ENCODE measurements at places on chromosomes 6 and 20.
A peak's percentile ranks its signal among the peaks of the same experiment; 100 is the strongest.

GRCh38 chr6:13666194-13667105, 45.2 kb downstream of the RANBP9 start:
- no peak for DNase-seq

DNA sequence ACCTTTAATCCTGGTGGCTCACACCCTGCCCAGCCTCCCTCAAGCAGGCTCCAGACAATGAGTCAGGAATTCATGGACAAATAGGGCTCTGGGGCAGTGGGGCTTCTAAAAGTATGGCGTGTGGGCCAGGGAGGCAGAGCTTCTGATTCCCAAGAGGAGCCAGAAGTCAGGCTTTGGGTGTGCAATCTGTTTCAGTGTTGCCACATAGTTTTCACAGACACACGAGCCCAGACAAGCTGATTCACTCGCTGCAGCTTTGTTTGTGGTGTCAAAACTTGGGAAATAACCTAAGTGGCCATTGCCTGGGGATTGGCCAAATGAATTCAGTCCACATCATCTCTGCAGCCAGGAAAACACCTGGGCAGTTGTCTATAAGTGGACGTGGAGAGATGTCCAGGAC, 9.2 kb downstream of the PEDS1 start:
- DNase-seq = no peak

- no peak for DNase-seq
Measured at GRCh38 chr6:124066946-124067552, 263.4 kb downstream of the NKAIN2 start.

DNA sequence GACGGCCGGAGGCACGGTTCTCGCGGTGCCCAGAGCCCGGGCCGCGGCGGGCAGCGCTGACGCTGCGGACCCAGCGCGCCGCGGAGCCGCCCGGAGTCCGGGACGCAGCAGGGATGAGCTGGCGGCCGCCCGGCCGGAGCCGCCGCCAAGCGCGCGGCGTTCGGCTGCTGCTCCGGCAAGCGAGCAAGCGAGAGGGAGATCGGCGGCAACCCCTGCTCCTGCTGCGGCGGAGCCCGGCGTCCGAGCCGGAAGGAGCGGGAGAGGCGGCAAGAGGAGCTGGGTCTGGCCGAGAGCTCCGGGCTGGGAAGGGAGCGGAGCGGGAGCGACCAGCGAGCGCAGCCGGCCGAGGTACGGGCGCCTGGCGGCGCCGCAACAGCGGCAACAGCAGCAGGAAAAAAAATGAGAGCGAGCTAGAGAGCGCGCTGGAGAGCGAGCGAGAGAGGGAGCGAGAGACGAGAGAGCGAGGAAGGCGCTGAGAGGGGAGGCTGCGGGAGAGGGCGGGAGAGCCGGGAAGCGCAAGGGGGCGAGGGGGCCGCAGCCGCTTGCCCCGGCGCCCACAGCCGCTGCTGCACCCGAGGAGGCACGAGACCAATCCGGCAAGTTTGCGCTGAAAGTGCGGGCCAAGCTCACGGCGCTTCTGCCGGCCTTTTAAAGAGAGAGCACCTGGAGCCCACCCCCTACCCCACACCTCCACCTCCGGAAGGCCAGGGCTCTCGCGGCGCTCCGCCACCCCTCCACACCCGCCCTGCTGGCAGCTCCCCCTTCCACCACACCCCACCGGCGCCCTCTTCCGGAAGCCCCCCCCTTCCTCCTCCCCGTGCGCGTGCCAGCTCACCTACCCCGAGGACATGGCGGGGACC, 496 bp downstream of the GRM4 start:
- DNase-seq = peak; percentile 30

- no peak for DNase-seq
Measured at GRCh38 chr6:136599329-136600011, 49.2 kb upstream of the MAP7 start.

DNA sequence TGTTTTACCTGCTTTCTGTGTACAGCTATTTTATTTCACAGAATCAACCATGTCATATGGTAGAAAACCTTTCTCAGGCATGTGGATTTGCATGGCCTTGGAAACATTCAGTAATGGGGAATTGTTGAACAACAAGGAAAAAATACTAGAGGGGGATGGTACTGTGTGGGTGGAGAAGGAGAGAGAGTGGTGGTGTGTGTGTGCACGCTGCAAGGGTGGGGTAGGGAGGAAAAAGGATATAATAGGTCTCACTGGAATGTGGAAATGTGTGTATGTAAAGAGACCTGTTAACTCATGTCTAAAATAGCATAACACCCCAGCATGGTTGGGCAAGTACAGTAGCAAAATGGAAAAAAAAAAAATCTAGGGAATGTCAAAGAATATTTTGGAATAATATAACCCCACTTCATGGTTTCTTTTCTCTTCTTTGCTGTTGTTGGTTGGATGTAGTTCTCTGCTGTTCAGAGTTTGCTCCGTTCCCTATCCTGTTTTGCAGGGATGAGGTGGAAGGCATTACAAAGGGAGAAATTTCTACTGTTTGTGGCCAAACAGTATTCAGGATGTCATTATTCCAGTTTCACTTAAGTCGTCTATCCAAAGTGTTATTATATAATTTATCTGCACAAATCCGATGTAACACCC, 93.9 kb upstream of the CITED2 start:
- no peak for DNase-seq

DNA sequence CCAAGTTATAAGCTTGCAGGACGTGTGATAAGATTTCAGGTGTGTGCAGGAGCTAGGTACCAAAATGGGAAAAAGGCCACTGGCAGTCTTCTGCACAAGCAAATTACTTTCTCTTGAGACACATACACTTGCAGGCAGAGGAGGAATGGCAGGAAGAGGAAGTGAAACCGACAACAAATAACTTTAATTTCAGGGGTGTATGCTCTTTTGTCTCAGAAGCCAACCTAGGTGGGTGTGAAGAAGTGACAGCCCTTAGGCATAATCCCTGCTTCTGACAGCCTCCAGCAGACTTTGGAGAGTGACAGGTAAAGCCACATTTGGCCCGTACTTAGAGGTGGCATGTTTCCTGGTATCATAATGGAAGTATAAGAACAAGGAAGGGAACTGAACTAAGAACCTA, 118.8 kb upstream of the TRAF3IP2 start:
- no peak for DNase-seq

GRCh38 chr6:149563203-149563927, 2.8 kb upstream of the GINM1 start:
- DNase-seq = no peak

- peak; percentile 79 for DNase-seq
Measured at GRCh38 chr6:149028767-149029405, 282.1 kb downstream of the UST start.

DNA sequence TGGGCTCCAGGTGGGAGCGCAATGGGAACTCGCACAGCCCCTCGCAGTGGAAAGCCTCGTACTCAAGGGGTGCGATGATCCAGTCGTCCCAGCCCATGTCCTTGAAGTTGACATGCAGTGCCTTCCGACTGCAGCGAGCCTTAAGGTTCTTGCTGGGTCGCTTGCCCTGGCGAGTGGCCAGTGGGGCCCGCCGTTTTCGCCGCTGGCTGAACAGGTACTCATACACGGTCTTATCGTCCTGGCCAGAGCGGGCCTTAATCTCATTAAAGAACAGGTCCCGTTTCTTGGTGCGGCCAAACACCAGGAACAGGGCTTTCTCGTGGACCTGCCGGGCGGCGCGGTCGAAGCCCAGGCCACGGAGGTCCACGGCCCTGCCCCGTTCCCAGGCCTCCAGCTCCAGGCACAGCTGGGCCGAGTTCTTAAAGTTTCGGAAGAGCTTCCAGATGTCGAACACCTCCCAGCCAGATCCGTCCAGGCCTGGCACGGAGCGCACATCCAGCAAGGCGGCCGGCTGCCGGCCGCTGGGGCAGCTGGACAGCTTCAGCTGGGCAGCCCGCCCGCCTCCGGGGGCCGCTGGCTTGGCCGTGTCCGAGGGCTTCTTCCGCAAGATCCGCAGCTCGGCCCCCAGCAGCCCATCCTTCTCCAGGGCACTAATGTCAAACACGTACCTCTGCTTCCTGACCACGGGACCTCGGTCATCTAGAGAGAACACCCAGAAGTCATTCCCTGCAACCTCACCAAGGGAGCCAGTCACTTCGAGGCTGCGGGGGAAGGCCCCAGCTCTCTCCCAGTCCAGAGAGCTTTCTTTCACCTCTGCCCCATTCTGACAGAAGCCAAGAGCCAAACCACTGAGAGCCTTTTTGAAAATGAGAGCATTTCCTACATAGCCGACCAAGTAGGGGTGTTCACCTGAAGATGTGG, 3.7 kb downstream of the GDF5 start:
- no peak for DNase-seq

- no peak for DNase-seq
Measured at GRCh38 chr20:62193079-62194025, 10.5 kb downstream of the MTG2 start.

- DNase-seq = no peak
Measured at GRCh38 chr6:158118886-158119285, 49.2 kb downstream of the SERAC1 start.

GRCh38 chr20:24994470-24995368, 2.2 kb upstream of the APMAP start:
- DNase-seq = peak; percentile 50

DNA sequence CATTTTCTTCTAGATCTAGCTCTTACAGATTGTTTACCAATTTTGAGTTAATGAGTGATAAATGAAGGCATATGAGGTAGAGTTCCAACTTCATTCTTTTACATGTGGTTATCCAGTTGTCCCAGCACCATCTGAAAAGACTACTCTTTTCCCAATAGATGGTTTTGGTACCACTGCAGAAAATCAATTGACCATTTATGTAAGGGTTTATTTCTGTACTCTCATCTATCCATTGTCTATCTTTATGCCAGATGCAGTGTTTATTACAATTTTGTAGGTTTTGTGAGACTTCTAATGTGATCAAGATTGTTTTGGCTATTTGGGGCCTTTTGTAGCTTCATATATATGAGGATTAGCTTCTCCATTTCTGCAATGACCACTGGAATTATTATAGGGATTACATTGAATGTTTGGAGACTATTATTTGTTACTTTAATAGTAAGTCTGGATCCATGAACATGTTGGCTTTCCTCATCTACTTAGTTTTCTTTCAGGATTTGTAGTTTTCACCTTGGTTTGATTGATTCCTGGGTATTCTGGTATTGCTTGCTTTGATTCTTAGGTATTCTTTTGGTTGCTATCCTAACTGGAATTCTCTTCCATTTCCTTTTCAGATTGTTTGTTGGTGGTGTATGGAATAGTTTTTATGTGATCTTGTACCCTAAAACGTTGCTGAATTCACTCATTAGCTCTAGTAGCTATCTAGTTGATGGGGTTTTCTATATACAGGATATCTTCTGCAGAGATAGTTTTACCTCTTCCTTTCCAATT, 10.4 kb downstream of the SNRPB start:
- DNase-seq = no peak

DNA sequence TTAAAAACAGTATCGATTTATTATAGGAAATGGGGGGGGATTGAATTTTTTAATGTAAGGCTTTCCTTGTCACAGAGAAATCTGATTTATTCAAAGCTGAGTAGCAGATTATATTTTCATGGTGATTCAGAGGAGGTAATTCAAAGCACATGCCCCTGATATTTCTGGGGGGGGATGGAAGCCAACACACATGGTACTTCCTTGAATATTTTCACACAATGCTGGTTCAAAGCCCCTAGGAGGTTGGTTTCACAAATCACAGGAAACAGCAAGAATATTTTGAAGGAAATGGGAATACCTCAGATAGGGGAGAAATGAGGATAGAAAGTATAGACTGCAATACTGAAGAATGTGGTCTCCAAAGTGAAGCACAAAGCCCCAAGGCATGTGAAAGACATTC, 98.8 kb downstream of the RTN4IP1 start:
- DNase-seq = no peak

- DNase-seq = no peak
Measured at GRCh38 chr6:2531426-2532215, 219.1 kb downstream of the MYLK4 start.

GRCh38 chr6:53734473-53735299, 60.1 kb upstream of the LRRC1 start:
- DNase-seq = peak; percentile 51

- DNase-seq = no peak
Measured at GRCh38 chr6:35273822-35274559, 14.5 kb downstream of the ZNF76 start.

GRCh38 chr20:278607-279571, 11.7 kb downstream of the C20orf96 start:
- DNase-seq = no peak

DNA sequence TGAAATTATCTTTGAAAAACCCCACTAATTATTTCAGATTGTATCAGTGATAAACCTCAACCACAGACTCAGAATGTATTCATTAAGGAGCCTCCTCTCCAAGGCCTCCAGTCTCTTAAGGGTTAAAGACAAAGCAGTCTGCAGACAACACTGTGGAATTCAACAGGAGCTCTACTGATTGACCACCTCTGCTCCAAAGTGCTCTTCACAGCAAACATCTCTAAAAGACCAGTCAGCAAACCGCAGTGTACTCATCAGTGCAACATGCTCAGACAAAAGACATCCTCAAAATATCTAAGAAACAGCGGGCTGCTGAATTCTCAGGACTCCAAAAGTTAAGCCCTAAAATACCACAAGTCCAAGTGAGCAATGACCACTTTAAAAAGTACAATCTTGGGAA, 42.0 kb downstream of the UQCC1 start:
- no peak for DNase-seq

DNA sequence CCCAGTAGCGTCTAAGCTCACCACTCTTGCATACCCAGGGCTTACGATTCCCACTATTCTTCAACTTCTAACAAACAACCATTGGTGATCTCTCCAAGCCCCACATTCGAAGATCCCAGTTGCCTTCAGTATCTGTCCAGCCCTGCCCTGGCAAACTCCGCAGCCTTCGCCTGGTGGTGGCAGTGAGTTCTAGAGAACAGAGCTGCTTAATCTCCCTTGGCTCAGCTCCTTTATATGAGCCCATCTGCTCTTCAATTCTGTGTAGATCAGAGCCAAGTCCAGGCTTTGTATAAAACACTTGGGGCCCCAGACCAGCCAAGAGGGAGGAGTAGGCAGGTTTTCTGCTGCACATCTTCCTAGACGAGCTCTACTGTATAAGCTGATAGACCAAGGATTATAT, 193.3 kb downstream of the PHACTR1 start:
- DNase-seq = no peak

DNA sequence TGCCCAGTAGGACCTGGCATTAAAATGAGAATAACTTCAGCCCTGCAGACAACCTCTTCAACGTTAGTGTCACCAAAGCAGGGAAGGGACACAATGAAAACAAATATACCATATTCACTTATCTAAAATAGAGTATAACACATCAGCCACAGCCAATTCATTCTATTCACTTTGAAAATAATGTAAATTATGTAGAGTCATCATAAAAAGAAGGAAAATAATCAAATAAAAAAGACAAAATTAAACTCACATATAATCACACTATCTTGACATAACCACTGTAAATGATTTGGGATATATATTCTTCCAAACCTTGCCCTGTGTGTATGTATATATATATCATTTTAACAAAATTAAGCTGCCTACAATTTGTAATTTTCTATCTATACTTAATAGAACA, 78.1 kb upstream of the HEY2 start:
- no peak for DNase-seq
